ENCODE measurements at places on chromosomes 3 and 15.

GRCh38 chr3:136142592-136142991 is 53.5 kb downstream of the MSL2 start:
- no peak for DNase-seq

- no peak for DNase-seq
Observed at GRCh38 chr3:66738625-66739365, 238.0 kb upstream of the LRIG1 start.

- no peak for DNase-seq
Observed at GRCh38 chr3:116441652-116442051, 3.6 kb downstream of the LSAMP start.

GRCh38 chr15:89358435-89358754 is 23.8 kb upstream of the POLG start:
- no peak for DNase-seq

GRCh38 chr3:34844323-34844620 is 795.1 kb upstream of the ARPP21 start:
- DNase-seq: no peak

GRCh38 chr15:80081390-80081789 is 21.9 kb downstream of the ZFAND6 start:
- no peak for DNase-seq

DNA sequence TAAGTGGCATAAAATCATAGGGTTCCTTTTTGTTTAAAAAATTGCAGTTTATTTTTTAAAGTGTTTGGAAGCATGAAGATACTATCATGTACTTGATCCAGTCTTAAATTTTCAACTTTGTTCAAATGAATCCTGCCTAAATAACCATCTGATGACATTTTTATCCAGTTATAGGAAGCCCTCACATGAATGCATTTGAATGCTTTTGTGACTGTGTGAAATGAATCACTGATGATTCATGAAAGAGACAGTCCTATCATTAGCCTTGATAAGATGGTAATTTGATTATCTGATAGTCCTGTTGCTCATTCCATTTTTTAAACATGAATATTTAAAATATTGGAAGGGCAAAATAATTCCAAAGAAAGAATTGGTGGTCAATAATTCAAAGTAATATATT is 401.9 kb upstream of the ROBO2 start:
- no peak for DNase-seq

GRCh38 chr15:57820119-57820518 is 113.6 kb downstream of the POLR2M start:
- no peak for DNase-seq

GRCh38 chr3:24521420-24522145 is 26.9 kb upstream of the THRB start:
- no peak for DNase-seq

GRCh38 chr15:52408823-52409222 is 113.2 kb upstream of the MYO5C start:
- no peak for DNase-seq

DNA sequence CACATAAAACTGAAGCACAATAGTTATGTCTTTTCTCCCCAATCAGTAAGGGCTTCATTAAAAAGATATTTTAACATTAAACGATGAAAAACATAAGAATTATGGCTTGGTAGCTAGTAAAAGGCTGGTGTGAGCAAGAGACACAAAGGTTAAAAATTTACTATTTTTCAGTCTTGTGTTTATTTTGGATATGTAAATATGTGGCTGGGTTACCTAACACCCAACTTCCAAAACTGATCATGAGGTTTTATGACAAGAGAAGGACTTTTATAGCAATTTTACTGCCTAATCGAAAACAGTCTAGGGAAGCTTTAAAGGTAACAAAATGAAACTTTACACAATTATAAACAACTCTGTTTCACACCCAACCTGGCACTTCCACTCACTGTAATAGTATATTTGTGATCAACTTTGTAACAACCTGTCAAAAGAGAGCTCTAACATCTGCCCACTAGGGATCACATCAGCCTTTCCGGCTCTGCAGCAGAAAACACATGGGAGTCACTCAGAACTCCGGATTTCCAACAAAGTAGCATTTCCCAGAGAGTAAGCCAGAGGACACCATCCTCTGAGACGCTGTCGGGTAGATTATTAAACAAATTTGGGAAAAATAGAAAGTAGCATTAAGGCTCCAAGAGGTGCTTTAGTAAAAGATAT is 123.4 kb upstream of the C2CD4B start:
- DNase-seq: no peak

GRCh38 chr3:48088056-48088748 is 72.0 kb upstream of the MAP4 start:
- no peak for DNase-seq

- DNase-seq: no peak
Observed at GRCh38 chr15:57395292-57395691, 19.0 kb downstream of the CGNL1 start.

- DNase-seq: no peak
Observed at GRCh38 chr3:139448104-139448503, 28.2 kb downstream of the RBP2 start.
